ENCODE measurements at places on chromosomes 12 and 14.

DNA sequence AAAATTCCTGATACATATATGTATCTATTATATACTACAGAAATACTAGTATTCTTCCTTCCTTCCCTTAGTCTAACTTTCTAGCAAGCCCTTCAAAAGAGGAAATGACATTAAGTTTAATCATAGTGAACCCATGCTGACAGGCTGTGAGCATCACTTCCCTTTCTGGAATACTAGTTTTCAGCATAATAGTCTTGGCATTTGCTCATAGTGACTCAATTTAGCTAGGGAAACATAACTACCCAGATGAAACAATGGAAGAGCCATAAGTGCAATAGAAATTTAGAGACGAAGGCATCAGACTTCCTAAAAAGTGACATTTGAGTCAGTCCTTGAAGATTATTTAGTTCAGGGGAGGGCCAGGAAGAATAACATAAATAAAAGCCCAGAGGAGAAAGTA lies 184.5 kb upstream of the CRY1 start:
- DNase-seq = peak; percentile 20

DNA sequence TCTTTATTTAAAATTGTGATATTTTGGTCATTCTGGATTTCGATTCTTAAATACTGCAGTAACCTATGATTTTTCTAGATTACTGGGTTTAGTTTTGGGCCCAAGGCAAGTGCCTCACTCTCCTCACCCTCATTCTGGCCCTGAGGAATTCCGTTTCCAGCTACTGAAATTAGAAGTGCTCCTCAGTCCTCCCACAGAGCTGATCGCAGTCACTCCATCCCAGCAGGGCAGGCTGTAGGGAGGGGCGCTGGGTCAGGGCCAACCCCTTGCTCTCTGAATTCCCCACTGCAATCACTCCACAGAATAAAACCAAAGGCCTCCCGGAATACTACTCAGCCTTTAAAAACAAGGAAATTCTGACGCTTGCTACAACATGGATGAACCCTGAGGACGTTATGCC lies 66.5 kb upstream of the DIO3 start:
- no peak for DNase-seq

GRCh38 chr12:98188650-98189077 lies 326.7 kb upstream of the TMPO start:
- DNase-seq = peak; percentile 62

DNA sequence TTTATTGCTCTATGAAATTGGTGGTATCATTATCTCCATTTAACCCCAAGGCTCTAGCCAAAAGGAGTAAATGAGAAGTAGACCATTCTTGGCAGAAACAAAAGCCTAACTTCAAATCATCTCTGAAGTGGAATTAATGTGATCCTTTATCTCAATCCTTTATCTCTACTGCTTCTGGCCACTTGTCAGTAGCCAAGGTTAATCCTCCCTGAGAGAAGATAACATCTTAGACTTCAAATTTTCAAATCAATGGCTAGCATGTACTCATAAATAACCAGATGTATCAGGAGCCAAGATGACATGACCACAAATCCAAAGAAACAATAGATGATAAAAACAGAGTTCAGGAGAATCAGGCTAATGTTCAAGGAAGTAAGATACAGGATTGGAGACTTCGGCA lies 123.1 kb upstream of the RASSF8 start:
- no peak for DNase-seq

DNA sequence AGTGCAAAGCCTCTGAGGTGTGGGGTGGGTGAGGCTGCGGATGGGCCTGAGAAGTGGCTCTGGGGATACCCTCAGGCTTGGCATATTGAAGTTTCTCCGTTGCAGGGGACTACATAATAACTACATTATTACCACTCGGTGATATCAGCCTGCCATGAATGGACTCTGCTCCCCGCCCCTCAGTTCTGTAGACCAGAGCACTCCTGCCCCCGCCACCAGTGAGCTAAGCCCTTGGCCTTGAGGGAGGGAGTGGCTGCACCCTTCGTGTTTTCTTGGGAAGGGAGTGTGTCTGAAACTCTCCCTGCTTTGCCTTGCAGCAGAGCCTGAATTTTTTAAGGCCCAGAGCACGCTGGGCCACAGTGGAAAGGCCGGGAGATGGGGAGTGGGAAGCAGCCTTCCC lies 1.7 kb downstream of the ORAI1 start:
- no peak for DNase-seq

- DNase-seq = no peak
These were observed 925.1 kb upstream of the ATXN7L3B start for GRCh38 chr12:73612551-73612950.

DNA sequence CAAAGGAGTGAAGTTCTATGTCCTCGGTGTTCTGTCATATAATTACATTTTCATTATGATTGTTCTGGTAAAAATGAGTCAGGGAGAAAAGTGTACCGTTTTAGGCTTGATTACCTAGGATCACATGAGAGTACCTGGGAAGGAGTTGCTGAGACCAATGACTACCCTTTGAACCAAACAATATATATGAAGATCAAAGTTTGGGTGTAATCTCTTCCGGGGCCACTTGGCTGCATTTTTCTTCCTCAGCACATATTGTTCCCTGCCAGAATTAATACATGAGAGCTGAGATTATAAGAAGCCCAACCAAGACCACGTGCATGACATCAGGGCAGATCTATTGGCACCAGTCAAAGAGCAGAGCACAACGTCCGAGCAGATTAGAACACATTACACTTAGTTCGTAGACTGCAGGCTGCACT lies 41.1 kb upstream of the DHRS7 start:
- DNase-seq = no peak

DNA sequence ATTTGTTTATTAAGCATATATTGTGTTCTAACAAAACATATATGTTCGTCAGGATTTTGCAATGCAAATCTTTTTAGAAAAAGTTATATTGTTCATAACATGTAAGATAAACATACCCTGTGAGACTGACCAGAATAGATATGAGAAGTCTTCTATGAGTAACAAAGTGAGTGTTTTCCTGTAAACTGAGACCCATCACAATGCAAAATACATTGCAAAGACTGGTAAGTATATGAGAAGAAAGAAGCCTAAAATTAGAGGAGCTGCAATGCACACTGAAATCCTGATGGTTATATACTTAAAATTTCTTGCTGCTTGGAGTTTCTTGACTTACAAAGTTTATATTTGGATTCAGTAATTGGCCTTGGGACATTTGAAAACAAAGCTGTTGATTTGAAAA lies 6.0 kb downstream of the HMGA2 start:
- no peak for DNase-seq

DNA sequence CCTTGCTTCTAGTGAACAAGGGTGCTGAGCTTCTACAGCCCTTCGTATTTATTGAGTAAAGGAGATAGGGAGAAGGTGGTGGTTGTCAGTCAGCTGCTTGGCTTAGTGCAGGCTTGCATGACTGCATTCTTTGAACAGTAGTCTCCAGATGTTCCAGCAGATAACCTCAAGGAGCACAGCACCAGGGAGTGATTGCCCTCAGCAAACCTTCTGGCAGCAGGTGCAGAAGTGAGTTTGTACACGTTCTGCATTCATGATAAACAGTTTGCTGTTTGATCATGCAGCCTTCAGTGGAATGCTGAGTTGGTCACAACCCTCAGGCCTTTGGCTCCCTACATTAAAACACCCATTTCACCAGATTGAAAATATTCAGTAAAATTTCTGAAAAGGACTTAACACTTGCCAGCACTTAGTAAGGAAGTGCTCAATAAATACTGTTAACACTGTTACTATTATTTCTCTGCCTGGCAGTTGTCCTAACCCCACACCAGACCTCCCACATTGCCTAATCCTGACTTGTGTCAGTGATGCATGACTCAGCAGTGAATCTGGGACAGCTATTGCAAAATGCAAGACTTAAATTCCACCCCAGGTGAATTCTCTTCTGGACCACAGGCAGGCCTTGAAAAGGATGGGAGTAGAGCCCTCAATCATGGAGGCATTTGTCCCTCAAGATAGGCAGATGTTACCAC lies 18.9 kb upstream of the CARMIL3 start:
- DNase-seq = peak; percentile 49

- peak; percentile 32 for DNase-seq
These were observed 1.2 kb downstream of the GNPNAT1 start for GRCh38 chr14:52790011-52790755.

- DNase-seq = no peak
These were observed 18.5 kb upstream of the PCNX1 start for GRCh38 chr14:70888681-70889175.

- no peak for DNase-seq
These were observed 286.8 kb downstream of the DIO2 start for GRCh38 chr14:79924551-79924950.

- DNase-seq = peak; percentile 50
These were observed 573 bp downstream of the CKB start for GRCh38 chr14:103521951-103522563.

DNA sequence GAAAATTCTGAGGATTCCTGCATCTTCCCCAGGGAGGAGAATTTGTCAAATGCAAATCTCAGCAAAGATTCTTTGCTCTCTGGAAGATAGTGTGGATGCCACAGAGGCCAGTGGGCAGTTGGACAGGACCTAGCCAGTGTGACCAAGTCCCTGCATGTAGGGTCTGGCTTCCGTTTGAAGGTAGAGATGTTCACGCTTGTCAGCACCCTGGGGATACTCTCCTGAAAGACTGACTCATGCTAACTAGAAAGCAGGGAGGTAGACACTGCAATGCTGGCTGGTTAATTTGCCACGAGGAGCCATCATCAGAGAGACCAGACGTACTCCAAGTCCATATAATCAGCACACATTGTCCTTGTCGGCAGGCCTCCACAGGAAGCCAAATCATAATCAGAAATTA lies 130.1 kb downstream of the SAMD4A start:
- DNase-seq = no peak

GRCh38 chr14:58479975-58480374 lies 52.5 kb downstream of the KIAA0586 start:
- DNase-seq = no peak

DNA sequence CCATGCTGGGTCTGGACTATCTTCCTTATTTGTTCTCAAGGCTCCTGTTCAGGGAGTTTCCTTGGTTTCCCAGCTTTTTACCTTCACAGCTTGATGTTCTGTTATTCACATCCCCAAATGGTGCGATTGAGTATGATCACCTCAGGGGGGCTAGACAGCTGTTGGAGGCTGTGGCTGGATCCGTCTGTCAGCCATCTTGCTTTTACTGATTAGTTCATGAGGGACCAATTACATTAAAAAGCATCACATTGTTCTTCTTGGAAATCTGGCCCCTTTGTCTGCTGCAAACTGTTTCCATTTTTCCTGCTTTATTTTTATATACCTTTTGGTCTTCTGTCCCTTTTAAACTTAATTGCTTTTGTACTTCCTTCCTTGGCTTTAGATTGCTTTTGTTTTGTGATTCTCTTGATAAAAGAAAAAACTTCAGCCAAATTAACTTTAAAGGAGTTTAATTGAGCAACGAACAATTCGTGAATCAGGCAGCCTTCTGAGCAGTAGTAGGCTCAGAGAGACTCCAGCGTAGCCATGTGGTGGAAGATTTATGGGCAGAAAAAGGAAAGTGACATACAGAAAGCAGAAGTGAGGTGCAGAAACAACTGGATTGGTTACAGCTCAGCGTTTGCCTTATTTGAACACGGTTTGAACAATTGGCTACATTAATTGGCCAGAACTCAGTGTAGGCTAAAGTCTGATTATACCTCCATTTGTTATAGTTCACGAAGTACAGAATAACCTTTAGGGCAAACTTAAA lies 208.7 kb downstream of the AEBP2 start:
- DNase-seq = no peak

DNA sequence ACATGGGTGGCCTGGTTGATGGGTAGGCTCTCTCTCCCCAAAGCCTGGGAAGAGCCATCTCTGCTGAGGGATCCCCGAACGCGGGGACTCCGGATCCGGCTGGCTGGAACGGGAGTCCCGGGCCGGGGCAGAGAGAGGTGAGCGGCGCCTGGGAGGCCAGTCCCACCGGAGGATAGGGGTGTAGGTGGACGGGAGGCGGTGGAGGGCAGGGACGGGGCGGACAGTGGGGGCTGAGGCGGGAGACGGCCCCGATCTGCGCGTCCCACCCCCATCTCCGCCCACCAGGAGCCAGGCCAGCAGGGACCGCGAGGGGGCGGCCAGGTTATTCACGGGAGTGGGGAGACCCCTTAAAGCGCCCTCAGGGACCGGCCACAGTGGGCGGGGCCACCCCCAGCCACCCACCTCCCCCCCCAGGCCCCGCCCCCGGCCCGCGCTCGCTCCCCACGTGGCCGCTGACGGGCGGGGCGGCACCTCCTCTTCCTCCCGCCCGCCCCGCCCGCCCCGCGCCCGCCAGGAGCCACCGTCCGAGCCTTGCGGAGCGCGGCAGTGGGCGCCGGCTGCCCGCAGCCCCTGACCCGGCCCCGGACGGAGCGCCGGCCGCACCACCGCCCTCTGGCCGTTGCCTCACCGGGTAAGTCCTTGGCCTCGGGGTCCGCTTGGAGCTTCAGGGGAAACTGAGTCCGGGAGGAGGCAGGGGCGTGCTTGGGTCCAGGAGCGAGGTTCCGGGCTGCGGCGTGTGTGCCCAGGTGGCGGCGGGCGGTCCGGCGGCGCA lies at the start of gene INF2:
Gene INF2 (plus strand): TSS at position 510 of the 772 bp plus-strand sequence. CDS start 11,748 bp downstream, outside the sequence.
- peak; percentile 80 for DNase-seq

DNA sequence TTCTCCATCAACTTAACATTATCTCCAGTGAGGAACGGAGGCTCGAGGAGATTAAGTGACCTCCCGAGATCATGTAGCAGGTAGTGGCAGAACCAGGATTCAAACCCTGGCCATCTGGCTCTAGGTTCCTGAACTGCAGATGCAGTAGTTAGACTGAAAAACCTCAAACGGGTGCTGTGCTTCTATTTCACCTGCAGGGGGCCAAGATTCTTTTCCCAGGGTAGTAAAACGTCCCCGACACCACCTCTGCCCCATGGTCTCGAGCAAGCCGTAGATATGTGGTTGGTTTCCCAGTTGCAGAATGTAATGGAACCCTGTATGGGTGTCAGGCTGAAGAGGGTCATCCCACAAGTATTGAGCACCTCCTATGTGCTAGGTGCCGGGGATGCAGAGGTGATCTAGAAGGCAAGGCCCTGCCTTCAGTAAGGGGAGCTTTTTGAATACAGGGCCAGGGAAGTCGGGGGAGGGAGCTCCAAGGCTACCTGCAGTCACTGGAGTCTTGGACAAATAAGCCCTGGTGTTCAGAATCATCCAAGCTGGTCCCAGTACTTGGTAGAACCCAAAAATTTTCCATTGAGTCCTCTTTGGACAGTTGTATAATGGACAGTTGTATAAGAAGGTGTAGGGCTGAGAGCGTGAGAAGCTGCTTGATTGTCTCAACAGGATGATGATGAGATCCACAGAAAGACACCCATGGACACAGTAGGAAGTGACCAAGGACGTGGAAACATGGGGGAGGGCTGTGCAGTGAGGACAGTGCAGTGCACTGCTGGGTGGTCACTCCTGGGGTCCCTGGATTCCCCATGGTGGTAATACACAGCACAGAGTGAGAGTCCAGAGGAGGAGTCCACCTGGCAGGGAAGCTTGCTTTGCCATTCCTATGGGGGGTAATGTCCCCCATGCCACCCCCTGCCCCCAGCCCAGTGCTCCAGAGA lies 197.2 kb downstream of the CHST11 start:
- DNase-seq = no peak

GRCh38 chr12:96053476-96054243 lies 18.3 kb upstream of the LTA4H start:
- no peak for DNase-seq
